Osteoblast (primary cell): ENCODE measurements at places on chromosomes 3 and 15. TPM values are rescaled to one million over a fixed set of nuclear protein-coding genes. Genes with fewer than 3 reads are reported as not detected.

GRCh38 chr15:41233367-41233771 lies 2.3 kb downstream of the CHP1 start:
- peak; percentile 88 for DNase-seq

- no peak for DNase-seq
Observed at GRCh38 chr15:80998251-80998650, 2.5 kb upstream of the TLNRD1 start.

- no peak for DNase-seq
Observed at GRCh38 chr3:189307963-189308362, 136.2 kb downstream of the TPRG1 start.

The TM4SF18 gene
- 0.29 TPM in 1 of 2 replicates, not detected in the other for total RNA-seq
